ENCODE measurements at places on chromosomes 5 and 9.

- no peak for DNase-seq
These were observed 12.8 kb downstream of the MRPL36 start for GRCh38 chr5:1786621-1787471.

DNA sequence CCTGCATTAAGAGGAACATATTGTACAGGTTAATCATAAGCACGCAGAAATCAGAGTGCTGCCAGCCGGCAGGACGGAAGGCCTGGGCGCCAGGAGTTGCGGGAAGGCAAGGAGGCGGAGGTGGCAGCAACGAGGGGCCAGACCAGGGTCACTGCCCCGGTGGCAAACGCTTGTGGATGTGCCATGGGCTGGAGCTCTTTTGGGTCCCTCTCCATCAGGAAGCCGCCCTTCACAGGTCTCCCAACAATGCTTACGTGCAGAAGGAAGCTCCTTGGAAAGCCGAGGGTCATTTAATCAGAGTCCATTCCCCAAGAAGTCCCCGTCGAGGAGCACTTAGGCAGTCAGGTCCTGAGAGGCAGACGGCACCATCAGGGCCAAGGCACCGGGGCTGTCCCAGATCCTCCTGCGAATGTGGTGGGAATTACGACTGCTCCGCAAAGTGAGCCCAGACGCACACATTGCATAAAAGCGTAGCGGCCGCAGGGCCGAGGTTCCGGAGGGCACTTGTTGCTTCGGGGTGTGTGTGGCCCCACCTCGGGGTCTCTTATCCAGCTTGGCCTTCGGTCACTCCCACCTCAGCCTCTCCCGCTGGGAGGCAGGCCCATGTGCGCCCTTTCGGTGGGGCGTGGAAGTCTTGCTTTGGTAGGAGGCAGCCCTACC lies 20.5 kb downstream of the MRPL36 start:
- DNase-seq: no peak

- DNase-seq: no peak
These were observed 50.9 kb upstream of the PHYKPL start for GRCh38 chr5:178283520-178283919.

DNA sequence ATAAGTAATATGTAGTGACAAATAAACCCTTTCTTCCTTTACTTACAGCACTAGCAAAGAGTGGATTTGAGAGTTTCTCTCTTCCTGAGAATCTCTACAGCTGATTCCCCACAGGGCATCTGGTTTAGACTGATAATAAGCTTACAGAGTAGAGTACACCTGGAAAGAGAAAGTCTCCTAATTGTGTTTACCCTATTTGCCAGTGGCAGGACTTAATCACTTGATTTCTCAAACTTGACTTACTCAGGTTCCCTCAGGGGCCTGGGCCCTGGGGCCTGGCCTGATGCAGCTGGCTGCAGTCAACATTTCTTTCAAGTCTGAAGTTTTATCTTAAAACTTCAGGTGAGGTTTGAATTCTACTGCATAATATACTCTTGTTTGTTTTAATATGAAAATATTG lies 38.0 kb upstream of the UBTD2 start:
- no peak for DNase-seq

DNA sequence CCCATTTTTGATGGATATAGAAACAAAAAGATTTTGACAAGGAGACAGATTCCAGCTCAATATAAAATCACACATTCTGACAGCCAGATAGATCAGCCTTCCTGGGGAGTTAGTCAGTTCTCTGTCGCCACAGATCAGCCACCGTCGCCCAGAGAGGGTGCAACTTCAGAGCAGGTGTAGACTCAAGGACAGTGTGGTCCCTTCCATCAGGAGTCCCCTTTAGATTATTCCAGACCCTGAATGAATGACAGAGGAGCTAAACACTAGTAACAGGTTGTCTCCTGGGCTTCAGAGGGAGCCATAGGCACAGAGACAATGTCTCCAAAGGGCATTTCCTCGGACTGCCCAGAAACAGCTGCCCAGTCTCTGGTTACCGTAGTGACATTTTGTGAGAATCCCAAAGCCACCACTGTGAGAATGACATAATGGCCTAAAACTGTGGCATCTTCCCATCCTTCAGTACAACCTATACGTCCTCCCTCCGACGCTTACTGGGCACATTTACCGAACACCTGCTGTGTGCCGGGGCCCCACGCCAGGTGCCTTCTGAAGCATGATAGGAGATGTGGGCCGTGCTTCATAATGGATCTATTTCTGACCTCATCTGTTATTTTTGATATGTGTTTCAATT lies 47.4 kb upstream of the SLC2A8 start:
- DNase-seq: no peak

- DNase-seq: no peak
These were observed at the start of gene LEAP2 for GRCh38 chr5:132873119-132873929. Gene LEAP2 (plus strand): TSS chr5:132873668. CDS start chr5:132873695, 27 bp downstream.

DNA sequence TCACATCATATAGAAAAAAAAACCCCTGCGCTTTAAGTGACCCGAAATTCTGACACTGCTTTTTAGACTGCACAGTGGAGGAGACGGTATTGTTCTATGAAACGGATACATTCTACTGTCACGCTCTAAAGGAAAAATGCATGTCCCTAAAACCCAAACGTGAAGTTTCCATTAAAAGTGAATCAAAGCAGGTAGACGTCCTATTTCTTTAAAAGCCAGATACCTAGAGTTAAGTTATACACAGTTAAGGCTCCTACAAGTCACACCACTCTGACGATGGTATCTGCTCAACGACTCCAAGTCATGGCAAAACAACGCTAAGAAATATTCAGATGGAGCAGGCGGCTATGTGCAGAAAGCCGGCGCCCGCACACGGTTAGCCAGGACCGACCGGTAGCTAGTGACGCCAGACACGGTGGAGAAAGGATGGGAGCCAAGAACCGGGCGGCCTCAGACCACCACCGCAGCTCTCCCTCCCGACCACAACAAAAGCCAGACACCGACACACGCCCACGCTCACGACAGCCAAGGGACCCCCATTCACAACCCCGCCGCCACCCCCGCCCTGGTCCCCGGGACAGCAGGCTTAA lies 734 bp downstream of the SKP1 start:
- DNase-seq: no peak

DNA sequence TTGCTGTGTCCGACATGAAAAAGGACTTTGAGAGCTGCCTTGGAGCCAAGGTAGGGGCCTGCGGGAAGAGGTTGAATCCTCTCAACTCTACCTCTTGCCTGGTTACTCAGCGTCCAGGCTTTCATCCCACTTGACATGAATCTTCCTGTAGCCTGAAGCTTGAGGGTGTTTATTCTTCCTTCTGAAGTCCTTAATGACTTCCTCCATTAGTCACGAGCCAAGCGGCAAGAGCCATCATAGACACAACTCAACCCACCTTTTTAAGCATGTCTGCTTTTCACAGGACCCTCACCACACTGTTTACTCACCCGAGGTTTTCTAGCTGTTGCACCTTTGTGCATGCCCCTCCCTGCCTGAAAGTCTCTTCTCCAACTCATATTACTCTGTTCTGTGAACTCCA lies 40.2 kb downstream of the ACO1 start:
- no peak for DNase-seq

DNA sequence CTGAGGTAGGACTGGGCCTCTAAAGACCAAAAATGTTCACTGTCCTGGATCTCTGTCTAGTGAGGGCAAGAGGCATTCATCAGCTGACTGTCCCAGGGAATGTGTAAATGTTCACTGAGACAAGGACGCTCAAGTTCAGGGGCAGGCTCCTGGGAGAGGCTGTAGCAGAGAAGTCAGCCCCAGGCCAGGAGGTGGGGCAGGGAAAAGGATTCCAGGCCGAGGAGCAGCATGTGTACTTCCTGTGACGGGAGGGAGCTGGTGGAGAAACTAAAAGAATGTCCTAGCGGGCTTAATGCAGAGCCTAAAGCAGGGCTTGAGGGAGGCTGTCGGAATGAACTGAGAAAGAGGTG lies 205.8 kb downstream of the GABBR2 start:
- no peak for DNase-seq

DNA sequence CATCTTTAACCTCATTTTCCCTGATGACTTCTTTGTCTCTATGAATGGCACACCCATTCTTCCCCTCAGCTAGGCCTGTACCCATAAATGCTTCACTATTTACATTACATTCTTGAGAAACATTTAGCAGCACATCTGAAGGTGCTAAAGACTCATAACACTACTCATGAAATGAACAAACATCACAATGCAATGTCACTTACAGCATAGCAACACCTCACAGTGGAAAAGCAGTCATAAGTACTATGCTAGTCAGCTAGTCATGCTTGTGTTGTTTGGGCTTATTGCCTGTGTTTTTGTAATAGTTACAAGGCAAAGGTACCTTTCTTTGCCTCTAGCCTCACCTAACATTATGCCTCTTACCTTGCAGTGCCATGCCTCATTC lies 228.9 kb downstream of the KIAA0825 start:
- no peak for DNase-seq

- DNase-seq: no peak
These were observed 186.3 kb downstream of the NFIB start for GRCh38 chr9:14127656-14128055.

DNA sequence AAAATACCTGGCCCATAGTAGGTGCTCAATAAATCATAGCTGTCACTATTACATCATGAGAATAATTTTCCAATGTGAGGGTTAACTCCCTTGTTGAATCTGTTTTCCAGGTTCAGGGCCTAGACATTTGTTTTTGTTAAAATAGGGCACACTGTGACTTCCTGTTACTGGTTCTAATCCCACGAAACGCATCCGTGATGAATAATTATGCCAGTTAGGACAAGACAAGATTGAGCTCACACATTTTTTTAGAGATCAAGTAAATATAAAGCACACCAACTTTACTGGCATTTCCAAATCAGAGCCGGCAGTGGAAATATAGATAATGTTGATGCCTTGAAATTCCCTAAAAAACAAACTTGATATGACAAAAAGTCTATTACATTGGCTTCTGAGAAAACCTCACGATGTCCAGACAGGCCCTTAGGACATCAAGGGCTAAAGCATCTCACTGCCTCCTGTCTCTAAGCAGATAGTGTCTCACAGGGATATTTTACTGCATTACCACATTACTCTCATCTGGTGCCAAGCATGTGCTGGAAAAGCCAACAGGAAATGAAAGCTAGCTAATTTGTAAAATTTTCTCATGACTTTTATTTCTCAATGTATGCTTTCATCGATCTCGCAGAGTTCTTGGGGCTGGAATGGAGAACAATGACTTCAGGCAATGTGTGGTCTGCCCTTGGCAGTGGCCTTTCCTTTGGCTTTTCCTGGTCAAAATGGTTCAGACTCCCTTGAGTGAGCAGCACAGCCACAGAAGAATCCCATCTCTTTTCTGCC lies 414.3 kb upstream of the PAPPA start:
- DNase-seq: no peak

GRCh38 chr5:157548513-157549282 lies 26.9 kb downstream of the ADAM19 start:
- DNase-seq: no peak

DNA sequence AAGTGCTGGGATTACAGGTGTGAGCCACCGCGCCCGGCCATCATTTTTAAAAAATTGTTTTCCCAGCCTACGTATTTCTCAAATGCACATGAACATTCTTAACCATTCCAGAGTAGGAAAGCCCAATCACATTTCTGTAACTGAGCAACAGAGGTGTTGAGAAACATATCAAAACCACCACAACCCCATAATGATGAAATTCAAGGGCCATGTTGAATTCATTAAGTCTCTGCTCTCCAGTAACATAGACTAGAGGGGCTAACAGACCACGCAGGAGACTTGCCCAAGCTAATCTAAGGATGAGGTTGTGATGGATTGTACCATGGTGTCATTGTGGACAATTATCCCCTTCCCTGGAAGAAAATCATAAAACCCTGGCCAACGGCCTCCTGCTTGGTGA lies 52.9 kb downstream of the MYO10 start:
- no peak for DNase-seq

GRCh38 chr9:28801144-28801799 lies 1228.0 kb upstream of the C9orf72 start:
- DNase-seq: no peak

DNA sequence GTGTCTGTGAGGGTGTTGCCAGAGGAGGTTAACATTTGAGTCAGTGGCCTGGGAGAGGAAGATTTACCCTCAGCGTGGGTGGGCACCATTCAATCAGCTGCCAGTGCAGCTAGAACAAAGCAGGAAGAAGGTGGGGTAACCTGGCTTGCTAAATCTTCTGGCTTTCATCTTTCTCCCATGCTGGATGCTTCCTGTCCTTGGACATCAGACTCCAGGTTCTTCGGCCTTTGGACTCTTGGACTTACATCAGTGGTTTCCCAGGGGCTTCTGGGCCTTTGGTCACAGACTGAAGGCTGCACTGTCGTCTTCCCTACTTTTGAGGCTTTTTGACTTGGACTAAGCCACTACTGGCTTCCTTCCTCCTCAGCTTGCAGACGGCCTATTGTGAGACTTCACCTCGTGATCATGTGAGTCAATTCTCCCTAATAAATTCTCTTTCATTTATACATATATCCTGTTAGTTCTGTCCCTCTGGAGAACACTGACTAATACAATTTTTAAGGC lies 38.1 kb downstream of the PBX3 start:
- no peak for DNase-seq

DNA sequence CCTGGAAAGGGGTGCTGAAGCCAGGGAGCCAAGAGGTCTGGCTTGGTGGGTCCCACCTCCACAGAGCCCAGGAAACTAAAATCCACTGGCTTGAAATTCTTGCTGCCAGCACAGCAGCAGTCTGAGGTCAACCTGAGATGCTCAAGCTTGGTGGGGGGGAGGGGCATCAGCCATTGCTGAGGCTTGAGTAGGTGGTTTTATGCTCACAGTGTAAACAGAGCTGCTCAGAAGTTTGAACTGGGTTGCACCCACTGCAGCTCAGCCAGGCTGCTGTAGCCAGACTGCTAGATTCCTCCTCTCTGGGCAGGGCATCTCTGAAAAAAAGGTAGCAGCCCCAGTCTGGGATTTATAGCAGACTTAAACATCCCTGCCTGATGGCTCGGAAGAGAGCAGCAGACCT lies 55.5 kb upstream of the FBXL17 start:
- no peak for DNase-seq

DNA sequence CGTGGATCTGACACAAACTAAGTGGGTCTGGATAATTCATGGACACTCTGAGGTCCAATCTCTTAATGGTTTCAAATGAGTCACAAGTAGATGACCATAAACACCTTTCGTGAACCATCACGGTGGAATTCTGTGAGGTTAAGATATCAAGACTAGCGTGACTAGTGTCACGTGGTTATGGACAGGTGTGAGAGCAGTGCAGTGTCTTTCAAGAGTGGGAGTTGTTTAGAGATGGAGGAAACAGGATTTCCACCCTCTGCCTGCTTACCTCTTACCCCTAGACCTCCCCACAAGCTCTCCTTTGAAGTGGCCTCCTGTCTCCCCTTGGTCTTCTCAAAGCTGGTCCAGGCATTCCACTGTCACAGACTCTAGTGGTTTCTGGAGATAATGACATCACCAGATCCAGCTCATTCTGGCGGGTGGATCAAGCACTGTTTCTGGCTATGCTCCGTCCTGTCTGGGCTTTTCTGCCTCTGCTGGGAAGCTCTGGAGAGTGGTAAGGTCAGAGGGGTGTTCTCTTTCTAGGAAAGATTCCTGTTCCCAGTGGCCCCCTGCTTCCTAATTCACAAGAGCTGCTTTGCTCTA lies 20.0 kb upstream of the ZNF782 start:
- no peak for DNase-seq

- no peak for DNase-seq
These were observed 58.5 kb downstream of the KCNIP1 start for GRCh38 chr5:170562166-170562874.

GRCh38 chr5:153661897-153662296 lies 171.4 kb downstream of the GRIA1 start:
- DNase-seq: no peak

- no peak for DNase-seq
These were observed 105.9 kb downstream of the KCNN2 start for GRCh38 chr5:114467729-114468128.

All from CMK (cell line).